NCI-H524 treated with DMSO at 0.1 percent for 48 hours (cell line): ENCODE measurements at places on chromosomes 5 and 9.

GRCh38 chr5:150060471-150060870, 25.9 kb downstream of the CSF1R start:
- DNase-seq = no peak

DNA sequence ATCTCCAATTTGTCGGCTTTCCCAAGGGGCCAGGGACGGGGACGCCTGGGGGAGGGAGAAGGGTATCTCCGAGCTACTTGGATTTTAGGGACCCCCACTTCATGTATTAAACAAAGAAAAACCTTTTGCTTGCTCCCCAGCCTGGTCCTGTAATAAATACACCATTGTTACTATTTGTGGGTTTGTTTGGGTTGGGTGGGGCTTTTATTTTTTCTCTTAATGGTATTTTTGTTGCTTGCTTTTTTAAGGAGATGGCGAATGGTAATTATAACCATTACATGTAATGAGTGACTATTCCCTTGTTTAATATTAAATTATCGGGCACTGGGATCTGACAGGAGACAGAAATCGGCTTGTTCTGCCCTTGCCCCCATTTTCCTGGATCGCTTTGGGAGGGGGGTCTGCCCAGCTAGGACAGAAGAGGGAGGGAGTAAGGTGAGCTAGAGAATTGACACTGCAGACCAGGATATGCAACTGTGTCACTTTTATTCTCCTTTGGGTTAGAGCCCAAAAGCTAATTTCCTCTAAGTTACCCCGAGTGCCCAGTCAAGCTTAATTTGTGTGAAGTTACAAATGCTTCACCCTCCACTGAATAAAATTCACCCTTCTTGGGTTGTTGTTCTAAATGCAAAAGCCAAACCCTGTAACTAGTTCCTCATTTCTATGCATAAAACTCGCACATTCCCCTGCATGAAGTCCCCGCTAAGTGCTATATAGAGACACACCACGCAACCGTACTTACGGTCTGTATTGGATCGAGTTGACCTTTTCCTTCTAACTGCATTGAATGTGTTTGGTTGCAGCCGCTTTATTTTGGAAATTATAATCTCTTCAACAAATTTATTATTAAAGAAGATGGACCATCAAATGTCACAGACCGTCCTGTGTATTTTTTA, 1.6 kb upstream of the ZNF608 start:
- DNase-seq = no peak

DNA sequence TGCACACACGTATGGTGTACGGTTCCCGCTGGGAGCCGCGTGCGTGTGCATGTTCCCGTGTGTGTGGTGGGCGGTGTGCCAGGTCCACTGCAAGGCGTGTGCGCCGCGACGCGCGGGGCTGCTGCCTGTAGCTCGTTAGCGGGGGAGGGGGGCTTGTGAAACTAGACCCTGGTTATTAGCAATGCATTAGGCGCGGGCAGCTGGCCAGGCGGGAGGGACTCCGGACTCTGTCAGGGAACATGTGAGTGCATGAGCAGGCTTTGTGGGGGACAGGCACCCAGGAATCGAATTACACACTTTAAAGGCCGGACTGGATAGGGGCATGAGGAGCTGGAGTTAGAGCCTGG, 32.2 kb upstream of the ENHO start:
- no peak for DNase-seq

GRCh38 chr9:137866226-137867141, 11.1 kb upstream of the CACNA1B start:
- no peak for DNase-seq

- no peak for DNase-seq
Observed at GRCh38 chr5:42377496-42377895, 45.7 kb upstream of the GHR start.

- no peak for DNase-seq
Observed at GRCh38 chr9:19663570-19663969, 125.3 kb downstream of the SLC24A2 start.

DNA sequence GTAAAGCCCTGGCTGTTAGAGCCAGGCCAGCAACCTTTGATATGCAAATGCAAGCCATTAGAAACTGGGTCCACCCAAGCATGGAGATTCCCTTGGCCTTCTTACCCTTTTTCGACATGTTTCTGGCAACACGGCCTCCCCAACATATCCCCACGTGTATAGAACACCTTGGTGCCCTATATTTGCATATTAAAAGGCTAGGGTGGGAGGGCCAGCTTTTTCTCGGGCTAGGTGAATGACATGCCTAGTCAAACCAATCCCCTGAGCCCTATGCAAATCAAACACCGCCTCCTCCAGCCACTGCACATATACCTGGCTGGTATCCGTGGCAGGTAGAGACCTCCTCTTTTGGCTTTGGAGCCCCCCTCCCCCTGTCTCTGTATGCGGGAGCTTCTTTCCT, 55.6 kb upstream of the ZFR start:
- DNase-seq = no peak

DNA sequence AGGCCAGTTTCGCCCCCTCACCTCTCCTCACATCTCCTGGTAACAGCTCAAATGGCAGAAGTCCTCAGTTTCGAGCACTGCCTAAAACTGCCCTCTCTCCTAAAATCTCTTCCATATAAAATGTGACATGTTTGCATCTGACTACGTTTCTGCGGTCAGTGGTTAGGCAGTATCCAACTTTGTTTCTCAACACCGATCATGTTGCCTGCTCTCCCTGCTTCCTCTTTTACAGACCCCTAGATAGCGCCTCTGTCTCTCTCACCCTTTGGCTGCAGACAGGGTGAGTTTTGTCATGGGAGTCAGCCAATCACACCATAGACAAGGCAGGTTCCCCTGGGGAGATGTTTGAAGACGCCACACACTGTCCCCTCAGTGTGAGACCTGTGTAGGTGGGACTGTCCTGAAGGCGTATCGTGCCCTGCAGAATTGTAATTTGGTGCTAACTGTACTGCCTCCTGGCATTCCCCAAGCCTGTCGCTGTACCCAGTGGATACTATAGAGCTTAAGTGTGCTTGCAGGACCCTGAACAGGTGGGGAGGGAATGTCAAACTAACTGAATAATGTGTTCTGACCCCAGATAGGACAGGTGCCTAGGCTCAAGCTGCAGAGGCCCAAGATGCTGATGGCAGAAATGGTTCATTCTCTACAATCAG, 1.1 kb downstream of the HEXB start:
- no peak for DNase-seq

GRCh38 chr5:97133101-97133500, 9.3 kb downstream of the LIX1 start:
- DNase-seq = no peak

DNA sequence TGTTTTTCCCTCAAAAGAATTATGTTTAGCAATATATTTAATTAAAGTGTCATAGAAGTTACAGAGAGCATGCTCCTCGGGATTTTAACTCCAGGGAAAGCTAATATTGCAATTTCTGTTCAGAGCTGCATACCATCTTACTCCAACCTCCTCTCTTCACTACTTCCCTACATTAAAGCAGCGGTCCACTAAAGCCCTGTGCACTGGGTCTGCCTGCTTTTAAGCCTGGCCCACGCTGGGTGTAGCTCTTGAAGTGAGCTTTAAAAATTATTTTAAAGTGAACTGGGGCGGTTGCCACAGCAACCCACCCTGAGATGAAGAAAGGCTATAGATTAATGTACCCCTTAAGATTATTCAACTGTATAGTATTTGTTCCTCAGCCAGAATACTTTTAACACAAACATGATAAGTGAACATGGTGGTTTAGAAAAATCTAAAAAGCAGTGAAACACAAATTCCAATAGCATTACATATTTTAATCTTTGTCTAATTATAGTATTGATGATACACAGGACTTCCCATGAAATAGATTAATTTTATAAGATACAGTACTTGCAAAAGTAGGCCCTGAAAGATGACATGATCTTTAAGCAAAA, 3.9 kb upstream of the MEF2C start:
- no peak for DNase-seq

GRCh38 chr9:137173796-137174664, 2.2 kb upstream of the TMEM210 start:
- no peak for DNase-seq

DNA sequence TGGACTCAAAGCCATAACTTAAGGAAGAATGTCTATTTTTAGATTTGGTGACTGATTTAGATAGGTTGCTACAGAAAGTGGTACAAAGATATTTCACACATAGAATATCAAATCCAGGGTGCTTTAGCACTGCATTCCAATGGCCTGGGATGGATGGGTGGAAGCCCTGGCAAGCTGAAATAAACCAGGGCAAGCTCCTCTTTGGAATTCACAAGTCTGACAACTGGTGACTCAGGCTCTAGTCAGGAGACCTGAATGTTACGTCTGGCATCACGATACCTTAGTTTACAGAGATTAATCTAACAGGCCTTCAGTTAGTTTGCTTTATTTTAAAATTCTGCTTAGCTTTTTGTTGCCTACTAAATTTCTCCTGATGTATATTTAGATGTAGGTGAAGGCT, 144.0 kb downstream of the TMC1 start:
- DNase-seq = no peak

DNA sequence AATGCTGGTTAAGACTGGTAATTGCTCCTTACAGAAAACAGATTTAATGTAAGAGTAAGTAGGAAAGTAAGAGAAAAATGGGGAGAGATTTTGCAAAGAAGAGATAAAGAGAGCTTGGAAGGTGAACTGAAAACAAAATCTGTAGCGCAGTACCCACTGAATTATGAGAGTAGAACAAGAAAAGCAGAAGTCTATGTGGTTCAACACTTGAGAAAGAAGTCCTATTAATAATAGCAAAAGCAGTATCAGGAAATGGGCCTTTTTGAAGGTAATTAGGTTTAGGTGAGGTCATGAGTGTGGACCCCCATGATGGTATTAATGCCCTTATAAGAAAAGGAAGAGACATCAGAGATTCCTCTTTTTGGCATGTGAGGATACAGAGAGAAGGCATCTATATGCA, 460.6 kb downstream of the CETN3 start:
- DNase-seq = no peak

DNA sequence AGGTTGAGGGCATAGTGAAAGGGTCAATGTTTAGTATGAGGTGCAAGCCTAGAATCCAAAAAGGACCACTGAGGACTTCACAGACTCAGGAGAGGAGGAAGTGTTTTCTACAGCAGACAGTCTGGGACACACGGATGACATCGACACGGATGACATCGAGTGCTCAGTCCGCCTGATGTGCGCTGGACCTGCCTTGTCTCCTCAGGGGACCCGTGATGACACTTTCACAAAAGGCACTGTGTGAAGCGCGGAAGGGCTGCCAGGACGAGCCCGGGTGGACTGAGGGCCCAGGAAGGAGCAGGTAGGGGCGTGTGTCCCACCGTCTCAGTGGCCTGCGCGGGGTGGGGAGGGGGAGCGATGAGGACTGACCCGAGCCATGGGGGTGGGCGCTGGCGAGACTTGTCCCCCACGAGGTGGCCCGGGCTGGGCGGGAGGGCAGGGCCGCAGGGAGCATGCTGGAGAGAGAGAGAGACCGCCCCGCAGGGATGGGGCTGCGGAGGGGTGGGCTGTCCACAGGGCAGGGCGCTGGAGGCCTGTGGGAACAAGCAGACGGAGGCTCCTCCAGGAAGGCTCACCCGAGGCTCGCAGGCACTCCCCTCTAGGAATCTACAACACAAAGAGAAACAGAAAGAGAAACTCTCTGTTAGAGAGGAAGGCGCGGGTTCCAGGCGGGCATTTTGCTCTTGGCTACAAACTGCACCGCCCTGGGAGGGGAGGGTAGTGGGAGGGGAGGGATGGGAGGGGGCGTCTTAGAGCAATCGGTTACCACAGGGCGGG, 54.9 kb downstream of the USP20 start:
- no peak for DNase-seq

GRCh38 chr5:173785400-173785799, 102.7 kb upstream of the CPEB4 start:
- no peak for DNase-seq

DNA sequence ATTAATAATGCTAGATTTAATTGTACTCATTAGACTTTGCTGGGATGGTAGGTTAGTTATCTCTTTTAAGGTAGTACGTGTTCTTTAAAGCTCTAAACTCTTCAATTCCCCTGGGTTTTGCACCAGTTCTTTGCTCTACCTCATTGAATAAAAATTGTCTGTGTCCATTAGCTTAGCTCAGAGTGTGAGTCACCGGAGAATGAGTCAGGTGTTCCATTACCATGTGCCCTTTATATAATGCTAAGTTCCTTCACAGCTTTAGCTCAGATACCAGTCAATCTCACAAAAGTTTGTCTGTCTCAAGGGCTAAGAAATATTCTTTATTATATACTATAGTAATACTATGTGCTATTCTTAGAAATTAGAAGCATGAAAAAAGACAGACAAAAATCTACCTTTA, 339.4 kb downstream of the PRELID2 start:
- no peak for DNase-seq

DNA sequence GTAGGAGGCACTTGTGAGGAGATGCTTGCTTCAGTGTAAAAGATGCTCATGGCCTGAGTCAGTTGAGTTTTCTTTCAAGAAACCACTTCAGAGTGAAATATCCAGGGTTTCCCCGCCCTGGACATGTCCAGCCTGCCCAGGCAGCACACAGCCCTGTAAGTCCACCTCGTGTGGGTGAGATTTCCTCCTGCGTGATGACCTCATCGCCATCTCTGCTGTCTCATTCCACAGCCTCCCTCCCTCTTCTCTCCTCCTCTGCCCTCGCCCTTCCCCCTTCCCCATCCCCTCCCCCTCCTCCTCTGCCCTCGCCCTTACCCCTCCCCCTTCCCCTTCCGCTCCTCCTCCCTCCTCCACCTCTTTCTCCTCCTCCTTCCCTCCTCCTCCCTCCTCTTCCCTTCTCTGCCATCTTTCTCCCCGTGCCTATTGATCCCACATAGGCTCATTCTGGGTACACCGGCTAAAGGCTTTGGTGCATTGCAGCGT, 34.0 kb upstream of the NCS1 start:
- no peak for DNase-seq

- DNase-seq = no peak
Observed at GRCh38 chr9:105131981-105132380, 112.5 kb upstream of the SLC44A1 start.

DNA sequence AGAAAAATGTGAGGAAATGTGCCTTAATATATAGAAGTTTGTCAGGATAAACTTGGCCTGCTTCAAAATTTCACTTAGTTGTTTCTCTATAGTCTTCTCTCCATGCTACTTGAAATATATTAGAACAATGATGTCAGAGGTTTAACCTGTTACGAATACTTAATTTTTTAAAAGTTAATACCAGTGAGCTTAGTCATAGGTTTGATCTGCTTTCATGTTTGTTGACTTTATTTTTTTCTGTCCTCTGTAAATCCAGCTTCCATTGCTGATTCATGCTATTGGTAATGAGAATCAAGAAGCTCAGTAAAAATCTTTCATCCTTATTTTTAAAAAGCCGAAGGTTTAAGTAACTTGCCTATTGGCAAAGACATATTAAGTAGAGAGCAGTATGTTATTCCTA, 27.9 kb downstream of the BDP1 start:
- DNase-seq = no peak

DNA sequence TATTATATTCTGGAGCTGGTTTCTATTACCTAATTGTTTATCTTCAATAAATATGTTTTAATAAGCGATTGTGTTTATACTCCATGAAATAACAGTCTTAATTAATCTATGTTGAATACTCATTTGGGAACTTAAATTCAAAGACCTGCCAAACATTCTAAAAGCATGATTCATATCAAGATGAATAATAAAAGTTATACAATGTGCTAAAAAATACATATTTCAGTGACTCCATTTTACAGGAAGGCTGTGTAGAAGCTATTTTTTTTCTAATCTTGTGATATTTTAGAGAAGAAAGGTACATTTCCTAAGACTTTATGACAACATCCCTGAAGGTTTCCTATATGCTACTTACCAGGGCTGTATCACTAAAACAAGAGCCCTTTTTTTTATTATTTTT, 417.9 kb downstream of the NFIB start:
- no peak for DNase-seq

GRCh38 chr9:89379508-89380115, 61.3 kb downstream of the SECISBP2 start:
- no peak for DNase-seq

GRCh38 chr5:100418231-100418630, 116.9 kb upstream of the FAM174A start:
- DNase-seq = no peak
